CD4-positive, alpha-beta T cell treated with Interleukin-2 at 100 ng/mL for 4 hours (primary cell): ENCODE measurements at places on chromosomes 2 and 18.
A peak's percentile ranks its signal among the peaks of the same experiment; 100 is the strongest.

GRCh38 chr2:20578895-20579825, 71.7 kb downstream of the HS1BP3 start:
- DNase-seq, result no peak

DNA sequence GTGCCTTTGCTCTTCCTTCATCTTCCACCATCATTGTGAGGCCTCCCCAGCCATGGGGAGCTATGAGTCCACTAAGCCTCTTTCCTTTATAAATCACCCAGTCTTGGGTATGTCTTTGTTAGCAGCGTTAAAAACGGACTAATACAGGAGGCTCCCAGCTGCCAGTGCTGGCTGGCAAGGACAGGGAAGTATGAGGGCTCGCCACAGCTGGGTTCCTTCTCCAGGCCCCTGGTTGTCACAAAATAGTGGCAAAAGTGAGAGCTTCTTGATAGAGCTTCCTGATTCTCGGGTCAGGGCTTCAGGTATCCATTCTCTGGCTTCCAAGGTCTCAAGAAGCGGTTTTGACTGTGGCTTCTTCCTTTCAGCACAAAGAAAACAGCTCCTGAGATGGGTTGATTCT, 85.0 kb downstream of the ZNF516 start:
- no peak for DNase-seq

GRCh38 chr2:225069477-225069876, 27.2 kb upstream of the DOCK10 start:
- no peak for DNase-seq

GRCh38 chr2:210440206-210440605, 36.4 kb downstream of the LANCL1 start:
- no peak for DNase-seq

GRCh38 chr2:16010011-16010410, 69.7 kb downstream of the MYCN start:
- no peak for DNase-seq

DNA sequence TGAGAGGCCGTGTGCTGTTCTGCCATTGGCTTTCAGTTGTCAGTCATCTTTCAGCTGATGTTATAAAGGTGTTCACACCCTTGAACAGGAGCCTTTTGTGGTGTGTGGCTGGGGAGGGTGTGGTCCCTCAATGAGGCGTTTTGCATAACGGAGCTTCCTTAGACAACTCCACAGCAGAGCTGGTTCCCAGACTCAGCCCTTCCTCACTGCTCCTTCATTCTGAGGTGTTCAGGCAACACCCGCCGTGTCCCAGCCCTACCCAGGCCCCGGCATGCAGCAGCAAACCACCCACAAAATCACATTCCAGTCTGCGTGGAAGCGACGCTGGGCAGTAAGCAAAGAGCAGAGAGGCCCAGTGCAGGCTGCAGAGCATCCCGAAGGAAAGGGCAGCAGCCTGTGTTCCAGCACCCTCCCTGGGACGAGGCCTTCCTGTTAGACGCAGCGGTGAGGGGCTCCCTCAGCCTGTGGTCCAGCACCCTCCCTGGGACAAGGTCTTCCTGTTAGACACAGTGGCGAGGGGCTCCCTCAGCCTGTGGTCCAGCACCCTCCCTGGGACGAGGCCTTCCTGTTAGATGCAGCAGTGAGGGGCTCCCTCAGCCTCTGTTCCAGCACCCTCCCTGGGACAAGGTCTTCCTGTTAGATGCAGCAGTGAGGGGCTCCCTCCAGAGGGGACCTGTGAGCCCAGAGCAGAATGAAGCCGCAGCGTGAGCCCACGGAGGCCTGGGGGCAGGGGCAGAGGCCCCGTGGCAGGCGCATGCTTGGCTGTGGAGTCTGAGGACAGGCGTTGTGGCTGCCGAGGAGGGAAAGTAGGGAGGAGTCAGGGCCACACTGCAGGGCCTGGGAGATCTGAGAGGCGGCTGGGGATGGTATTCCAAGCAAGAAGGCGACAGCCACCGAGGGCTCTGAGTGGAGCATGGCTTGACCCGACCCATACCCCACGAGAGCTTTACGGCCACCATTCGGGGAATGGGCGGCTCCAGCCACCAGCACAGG, 201.8 kb upstream of the HDAC4 start:
- DNase-seq, result peak; percentile 40

DNA sequence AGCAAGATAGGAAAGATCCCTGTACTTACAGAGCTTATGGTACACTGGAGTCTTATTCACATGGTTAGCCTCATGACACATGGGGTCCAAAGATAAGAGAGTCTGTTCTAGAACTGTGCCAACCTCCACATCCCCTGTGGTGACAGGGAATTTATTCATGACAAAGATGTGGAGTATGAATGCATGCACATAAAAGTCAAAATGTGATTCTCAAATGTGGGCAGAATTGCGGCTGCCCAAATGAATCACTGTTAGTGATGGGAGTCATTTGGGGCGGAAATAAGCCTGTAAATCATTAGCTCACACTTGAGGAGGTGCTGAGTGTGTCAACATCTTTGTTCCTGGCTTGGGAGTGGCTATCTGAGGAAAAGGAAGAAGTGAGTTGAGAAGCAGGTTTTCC, 560.6 kb downstream of the SLC4A3 start:
- no peak for DNase-seq

- DNase-seq, result no peak
Observed at GRCh38 chr2:26170795-26171194, 2.1 kb upstream of the GAREM2 start.

- DNase-seq, result peak; percentile 60
Observed at GRCh38 chr2:27441958-27442919, at the start of gene KRTCAP3. TSS of gene KRTCAP3 (plus strand) at chr2:27442381. CDS start at chr2:27442413, 32 bp downstream.

DNA sequence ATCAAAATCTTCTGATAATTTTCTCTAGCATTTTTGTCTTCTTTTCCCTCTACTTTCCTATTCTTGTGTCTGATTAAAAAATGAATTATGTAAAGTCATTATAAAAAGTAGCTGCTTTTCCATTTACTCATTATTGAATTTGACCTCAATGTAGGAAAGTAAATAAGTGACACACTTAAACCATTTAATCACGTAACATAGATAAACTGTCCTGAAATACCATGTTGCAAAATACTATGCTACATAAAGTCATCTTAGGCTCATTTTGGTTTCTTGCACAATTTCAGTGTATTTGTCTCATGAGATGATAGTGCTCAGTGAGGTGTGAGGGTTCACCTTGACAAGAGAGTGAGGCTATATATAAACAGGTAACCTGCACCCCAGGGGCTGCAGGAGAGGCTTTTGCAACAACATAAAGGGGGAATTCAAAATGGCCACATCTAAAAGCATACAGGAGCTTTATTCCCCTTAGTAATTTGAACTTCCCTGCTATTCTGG, 502.7 kb downstream of the RNF144A start:
- no peak for DNase-seq

GRCh38 chr18:37967261-37967660, 401.7 kb upstream of the CELF4 start:
- no peak for DNase-seq

GRCh38 chr2:10289891-10290290, 12.8 kb upstream of the HPCAL1 start:
- no peak for DNase-seq

DNA sequence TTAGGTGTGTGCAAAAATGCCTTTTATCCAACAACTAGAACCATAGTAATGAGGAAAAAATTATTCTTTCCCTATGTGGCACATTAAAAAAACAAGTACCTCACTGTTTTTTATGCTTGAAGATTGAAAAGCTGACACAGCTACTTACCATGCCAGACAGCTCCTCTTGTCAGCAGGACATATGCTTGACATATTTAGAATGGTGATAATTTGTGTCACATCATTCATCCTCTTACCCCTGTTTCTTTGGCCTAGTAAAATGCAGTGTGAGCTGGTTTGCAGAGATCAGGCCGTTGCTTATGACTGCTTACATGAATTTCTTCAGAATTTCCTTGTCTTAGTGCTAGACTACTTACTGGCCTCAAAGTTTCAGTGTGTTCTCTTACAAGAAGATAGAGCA, 869.9 kb downstream of the LRP1B start:
- DNase-seq, result no peak

DNA sequence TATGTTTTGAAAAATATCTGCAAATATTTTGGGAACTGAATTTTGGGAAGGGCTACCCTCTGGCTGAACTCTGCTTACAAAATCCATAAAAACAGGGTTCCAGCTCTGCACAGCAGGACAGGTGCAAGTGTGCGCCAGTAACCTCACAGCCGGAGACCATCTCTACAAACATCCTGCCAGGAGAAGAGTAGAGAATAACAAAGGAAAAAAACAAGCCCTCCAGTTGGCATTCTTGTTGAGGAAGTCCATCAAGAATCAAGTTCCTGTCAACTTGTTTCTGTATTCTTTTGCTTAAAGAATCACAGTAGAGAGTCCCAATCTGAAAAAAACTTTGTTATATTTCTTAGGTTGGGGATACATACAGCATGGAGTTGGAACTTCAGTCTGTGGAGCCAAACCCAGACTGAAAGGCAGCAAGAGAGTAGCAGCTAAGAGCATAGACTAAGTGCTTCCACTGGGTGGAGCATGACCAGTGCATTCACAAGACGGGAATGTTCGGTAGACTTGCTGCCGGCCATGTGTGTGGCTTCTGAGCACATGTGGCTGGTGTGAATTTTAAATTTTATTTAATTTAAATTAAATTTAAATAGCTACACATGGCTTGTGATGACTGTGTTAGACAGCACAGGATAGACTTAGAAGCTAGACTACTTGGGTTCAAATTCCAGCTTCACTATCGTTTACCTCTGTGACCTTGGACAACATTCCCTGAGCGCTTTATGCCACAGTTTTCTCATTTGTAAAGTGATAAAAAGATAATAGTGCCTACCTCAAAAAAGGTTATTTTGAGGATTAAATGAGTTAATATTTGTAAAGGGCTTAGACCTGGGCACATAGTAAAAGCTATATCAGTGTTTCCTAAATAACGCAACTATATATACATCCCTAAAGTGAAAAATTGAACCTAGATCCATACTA, 41.9 kb downstream of the SPTBN1 start:
- no peak for DNase-seq

GRCh38 chr18:77393519-77393918, 143.9 kb downstream of the GALR1 start:
- DNase-seq, result no peak

GRCh38 chr2:160077912-160078810, 15.7 kb upstream of the PLA2R1 start:
- DNase-seq, result no peak
